Stimulated activated CD8-positive, alpha-beta memory T cell treated with anti-CD3 and anti-CD28 coated beads, Interleukin-12 subunit alpha, Interleukin-12 subunit beta, amount 100 ng/mL, for 4 hours (primary cell): ENCODE measurements at places on chromosomes 12 and 14.

DNA sequence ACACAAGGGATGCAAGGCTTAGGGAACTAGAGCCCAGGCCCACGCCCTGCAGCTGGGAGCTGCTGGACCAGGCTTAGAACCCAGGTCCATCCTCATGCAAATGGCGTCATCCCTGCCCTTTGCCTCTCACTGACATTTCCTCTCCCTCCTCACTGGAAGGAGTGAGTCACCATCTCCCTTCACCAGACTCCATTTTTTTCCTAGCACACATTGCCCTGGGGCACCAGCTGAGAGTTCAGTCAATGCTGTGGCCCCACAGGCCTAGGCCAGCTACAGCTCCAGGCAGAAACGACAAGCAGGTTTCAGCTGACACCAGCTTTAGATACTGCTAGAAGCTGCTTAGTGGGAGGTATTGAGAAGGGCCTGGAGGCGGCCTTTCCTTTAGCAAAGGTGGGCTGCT is 98.9 kb downstream of the RIMBP2 start:
- no peak for DNase-seq

DNA sequence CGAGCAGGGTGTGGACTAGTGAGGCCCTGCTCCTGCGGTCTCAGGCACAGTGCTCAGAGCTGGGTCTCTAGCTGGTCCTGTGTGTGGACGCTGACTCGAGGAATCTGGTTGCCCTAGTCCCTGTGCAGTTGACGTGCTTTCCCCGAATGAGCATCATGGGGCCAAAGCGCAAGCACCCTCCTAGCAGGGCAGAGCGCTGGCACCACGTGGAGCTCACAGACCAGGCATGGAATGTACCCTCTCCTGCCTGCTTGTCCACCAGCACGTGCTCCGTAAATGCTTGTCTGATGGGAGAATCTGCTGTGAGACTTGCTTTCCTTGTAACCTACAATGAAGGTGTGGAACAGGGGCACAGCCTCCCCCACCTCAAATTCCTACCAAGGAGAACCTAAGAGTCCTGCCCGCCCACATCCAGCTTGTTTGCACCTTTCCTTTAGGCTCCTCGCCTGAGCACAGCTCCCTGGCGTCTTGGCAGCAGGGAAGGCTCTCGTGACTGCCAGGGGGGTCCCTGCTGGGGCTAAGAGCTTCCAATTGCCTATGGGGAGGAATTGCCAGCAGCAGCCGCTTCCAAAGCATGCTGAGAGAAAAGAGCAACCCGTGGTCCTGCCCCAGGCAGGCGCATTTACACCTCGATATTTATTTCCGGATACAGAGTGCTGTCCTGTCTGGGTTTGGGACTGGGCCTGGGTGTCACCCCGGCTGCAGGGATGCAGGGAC is 125.0 kb downstream of the PIWIL1 start:
- no peak for DNase-seq

DNA sequence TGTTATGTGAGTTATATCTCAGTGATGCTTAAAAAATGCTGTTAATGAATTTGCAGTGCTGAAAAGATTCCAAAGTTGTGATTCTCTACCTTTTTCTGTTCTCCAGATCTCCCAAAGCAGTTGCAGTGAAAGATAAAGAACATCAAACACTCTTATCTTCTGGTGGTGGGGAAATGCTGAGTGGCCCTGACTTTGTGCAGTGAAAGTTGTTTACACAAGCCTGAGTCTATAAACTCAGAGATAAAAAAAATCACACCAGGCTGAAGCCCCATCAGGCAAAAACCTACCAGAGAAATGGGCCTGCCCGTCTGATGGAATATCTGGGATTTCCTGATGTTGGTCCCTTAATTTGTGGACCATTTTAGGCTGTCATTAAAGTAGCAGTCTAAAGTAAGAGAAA is 46.1 kb downstream of the RASSF3 start:
- DNase-seq = no peak

- DNase-seq = no peak
These were observed 9.2 kb upstream of the PNMA1 start for GRCh38 chr14:73723406-73723796.

DNA sequence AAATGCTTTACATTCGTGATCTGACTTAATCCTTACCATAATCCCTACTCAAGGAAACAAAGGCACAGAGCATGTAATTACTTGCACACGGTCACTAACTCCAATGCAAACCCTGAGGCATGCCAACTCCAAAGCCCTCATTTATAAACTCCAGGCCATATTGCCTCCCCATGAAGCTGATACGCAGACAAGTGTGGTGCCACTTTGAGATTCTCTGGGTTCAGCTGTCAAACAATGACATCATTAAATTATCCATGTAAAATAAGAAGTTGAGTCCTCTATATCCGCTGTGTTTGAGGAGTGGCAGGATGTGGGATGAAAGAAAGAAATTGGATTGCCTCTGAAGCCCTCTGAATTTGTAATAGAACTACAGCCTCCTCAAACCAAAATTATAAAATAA is 62.8 kb downstream of the ANO4 start:
- DNase-seq = no peak

- no peak for DNase-seq
These were observed 107.0 kb downstream of the MGST1 start for GRCh38 chr12:16454481-16454880.
